RPMI8226 (cell line): ENCODE measurements at places on chromosomes 3 and 15.

GRCh38 chr15:81113204-81113657 is 20.8 kb upstream of the CFAP161 start:
- DNase-seq, result no peak

- DNase-seq, result no peak
These were observed 34.1 kb upstream of the NMD3 start for GRCh38 chr3:161187046-161187445.

DNA sequence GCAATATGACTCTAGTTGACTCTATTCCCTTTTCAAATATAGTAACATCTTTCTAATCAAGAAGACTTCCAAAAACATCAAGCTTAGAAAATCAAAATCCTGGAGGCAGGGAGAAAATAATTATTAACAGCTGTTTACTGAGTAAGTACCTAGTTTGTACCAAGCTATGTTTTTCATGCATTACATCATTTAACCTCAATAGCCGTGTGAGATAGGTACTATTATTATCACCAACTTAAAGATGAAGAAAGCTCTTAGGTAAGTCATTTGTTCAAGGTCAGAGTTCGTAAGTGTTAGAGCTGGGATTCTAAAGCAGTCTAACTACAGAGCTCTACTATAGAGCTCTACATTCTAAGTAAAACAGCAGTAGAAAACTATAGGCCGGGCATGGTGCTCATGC is 41.6 kb downstream of the GSK3B start:
- DNase-seq, result no peak

DNA sequence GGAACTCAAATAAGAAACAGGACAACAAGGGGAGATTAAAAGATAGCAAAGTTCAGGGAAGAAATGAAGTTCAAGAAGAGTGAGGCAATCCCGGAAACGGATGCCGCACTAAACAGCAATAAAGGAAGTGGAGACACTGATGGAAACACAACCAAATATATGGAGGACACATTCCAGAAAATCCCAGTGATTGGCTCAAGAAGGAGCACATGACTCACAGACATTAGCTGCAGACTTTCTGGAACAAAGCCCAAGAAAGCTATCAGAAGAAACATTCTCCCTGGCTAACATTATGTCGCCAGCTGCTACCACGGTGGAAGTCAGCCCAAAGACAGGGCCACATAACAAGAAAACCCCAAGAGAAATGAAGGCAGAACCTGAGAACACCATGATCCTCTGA is 18.1 kb upstream of the VGLL4 start:
- DNase-seq, result no peak

- DNase-seq, result no peak
These were observed 3.9 kb upstream of the CHSY1 start for GRCh38 chr15:101255615-101256241.

DNA sequence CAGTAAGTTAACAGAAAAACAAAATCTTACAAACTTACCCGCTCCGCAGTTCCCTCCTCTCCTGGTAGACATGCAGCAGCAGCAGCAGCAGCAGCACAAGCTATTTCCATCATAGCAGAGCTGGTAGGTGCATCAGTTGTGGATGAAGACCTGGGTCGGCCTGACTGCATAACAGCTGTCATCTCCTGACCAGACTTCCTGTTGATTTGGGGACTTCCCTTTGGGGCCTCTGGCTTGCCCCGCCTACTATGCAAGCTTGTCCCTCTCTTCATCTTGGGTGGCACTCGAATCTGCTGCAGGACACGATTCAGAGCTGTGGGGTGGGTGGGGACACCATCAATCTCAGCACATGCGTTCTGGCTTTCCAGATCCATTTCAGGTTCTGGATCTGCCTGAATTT is 65.7 kb downstream of the TMCC1 start:
- DNase-seq, result no peak

DNA sequence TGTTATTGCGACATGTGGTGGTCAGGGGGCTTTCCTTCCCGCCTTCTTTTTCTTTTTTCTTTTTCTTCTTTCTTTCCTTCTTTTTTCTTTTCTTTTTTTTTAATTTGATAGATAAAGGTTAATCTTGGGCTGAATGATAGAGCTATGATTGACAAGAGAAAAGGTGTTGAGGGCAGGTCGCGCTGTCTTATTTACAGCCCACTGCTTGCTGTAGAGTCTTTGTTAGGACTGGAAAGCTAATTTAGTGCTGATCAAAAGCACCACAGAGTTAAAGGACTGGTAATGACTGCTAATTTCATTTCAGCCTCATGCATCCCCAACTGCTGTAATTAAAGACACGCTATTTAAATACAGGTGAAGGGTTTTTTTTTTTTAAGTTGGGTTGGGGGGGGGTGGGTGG is 10.6 kb upstream of the SOX2 start:
- DNase-seq, result no peak
